NCI-H524 (cell line): ENCODE measurements at places on chromosomes 12 and 14.

DNA sequence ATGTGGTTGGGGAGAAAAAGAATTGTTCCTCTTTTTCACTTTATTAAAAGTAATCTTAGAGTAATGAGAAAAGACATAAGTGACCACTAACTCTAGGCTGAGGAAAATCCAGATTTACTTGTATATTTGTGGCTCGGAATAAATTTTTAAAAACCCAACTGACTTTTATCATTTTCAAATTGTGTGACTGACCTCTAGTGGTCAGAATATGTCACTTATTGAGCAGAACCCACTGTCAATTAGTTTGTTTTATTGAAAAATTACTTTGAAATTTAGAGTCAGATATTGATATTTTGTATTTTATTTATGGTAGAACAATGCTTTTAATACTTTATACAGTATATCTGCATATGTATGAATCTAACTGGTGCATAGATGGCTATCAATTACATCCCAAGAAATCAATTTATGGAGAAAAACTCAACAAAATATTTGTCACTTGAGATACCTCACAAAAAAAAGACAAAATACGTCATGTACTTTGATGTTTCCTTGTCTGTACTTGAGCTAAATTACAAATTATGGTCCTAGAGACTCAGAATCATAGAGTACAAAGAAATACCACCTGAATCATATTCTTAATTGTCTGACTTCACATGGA lies 229.4 kb downstream of the CNTN1 start:
- peak; percentile 25 for DNase-seq

DNA sequence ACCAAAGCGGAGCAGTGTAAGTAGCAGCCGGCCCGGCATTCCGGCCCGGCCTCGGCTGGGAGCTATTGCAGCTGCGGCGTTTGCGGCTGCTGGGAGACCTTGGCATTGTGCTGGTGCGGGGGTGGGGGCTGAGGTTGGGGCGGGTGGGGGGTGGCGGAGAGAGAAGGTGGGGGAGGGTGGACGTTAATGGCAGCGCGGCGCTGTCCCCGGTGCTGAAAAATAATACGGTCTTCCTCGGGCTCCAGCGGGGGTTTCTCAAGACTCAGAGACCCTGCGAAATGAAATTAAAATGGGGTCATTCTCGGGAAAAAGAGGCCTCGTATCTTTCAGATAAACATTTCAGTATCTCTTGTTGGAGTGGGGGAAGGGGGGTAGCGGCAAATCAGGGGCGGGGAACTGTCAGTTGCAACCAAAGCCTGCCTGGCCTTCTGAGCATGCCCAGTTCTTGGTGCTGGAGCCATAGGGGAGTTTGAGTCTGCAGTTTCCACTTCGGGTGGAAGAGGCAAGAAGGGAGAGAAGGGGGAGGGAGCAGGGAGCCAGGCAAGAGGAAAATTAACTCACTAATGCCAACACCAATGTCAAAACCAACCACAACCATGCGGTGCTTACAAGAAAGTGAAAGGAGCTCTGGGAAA lies 414 bp downstream of the UNC79 start:
- DNase-seq: peak; percentile 88

DNA sequence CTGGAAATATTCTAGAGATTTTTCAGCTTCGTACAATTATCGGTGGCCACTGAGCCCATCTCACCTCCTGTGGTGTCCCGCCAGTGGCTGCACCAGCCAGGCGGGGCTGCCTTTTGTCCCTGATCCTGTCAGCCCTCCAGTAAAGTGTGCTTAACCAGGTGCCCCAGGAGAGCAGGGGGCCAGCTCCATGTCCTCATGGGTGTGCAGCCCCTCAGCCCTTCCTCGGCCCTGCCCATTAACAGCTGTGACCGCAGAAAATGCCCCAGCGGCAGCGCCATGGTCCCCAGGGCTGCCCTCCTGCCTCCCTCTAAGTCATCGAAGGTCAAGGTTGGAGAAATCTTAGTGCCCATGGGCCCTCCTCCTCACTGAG lies 188.5 kb downstream of the ZFP36L1 start:
- no peak for DNase-seq

DNA sequence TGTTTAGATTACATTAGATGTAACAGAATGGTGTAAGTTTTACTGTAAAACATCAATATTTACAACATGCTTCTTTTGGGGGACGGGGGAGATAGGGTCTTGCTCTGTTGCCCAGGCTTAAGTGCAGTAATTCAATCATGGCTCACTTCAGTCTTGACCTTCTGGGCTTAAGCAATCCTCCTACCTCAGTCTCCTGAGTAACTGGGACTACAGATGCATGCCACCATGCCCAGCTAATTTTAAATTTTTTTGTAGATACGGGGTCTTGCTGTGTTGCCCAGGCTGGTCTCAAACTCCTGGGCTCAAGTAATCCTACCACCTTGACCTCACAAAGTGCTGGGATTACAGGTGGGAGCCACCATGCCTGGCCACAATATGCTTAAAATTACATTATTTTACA lies 23.8 kb downstream of the TUBA1A start:
- no peak for DNase-seq

DNA sequence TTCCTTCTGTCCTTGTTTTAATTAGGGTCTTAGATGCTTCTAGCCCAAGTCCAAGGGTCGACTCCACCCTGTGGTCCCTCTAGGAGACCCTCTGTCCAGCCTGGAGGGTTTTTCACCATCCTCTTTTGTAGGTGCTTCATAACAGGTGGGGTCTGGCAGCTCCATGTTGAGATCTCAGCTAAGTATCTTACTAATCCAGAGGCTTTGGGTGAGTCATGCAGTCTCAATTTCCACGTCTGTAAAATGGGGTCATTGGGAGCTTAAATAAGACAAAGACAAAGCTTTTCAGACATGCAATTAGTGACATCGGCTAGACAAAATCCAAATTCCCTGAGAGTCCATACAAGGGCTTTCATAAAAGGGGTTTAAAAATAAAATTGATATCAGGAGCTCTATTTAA lies 3.2 kb downstream of the HSPB8 start:
- DNase-seq: peak; percentile 10

DNA sequence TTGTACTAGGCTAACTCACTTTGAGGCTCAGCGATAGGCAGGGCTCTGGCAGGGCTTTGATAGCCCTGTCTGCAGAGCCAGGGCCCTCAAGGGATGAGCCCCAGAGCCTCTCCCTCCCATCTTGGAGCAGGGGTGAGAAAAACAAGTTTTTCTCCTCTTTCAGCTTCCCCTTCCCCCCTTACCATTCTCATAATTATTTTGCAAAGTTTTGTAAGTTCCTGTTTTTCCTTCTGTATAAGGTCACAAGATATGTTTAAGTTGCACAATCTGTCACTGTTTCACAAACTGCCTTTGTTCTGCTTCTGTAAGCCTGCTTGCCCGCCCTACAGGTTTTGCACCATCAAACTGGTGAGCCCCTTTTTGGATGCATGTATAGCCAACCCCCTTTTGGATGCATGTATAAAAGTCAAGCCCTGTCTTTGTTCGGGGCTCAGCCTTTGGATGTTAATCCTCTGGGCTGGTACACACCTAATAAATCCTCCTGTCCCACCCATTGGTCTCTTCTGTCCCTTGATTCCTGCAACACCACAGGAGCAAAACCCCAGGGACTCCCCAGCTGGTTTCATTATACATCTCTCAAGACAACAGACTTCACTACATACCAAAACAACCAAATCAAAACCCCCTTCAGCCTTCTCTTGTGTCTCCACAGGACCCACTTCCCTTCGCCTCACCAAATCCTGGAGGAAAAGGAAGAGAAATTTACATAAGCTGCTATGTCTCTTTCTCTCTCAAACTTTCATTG lies 52.5 kb upstream of the RESF1 start:
- no peak for DNase-seq

DNA sequence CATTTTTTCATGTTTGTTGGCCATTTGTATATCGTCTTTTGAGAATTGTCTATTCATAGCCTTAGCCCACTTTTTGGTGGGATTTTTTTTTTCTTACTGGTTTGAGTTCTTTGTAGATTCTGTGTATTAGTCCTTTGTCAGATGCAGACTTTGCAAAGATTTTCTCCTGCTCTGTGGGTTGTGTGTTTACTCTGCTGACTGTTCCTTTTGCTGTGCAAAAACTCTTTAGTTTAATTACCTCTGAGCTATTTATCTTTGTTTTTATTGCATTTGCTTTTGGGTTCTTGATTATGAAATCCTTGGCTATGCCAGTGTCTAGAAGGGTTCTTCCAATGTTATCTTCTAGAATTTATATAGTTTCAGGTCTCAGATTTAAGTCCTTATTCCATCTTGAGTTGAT lies 220.0 kb downstream of the FUT8 start:
- DNase-seq: no peak

- DNase-seq: no peak
These were observed 12.7 kb upstream of the EIF4B start for GRCh38 chr12:52993558-52993869.

DNA sequence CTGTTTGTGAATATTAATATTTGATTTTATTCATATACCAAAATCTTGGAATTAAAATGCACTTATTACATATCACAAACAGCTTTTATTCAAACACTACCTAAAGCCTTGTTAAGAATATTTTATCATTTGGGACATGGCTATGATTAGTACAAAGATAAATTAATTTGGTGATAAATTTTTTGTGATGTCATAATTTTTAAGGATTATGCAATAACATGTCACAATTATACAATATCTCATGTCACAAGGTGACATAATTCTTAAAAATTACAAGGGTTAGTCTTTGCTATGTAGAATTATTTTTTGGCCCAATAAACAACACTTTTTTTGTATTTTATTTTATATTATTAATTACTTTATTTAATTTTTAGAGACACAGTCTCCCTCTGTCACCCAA lies 113.7 kb downstream of the TMTC3 start:
- DNase-seq: no peak

DNA sequence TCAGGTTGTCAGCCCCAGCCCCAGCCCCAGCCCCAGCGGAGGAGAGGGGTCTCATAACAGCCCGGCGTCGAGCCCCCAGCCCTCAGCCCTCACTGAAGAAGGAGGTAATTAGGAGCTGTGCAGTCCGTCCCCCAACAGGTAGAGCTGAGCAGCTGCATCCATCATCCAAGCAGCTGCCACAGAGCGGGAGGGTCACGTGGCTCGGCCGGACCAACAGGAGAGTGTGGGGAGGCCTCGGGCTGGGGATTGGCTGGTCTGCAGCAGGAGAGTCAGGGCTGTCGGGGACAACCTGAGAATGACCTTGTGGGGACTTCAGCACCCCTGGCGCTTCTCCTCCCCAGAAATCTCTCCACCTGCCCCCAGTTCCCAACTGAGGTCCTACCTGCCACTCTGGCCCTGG lies 29.6 kb downstream of the SMUG1 start:
- peak; percentile 86 for DNase-seq

GRCh38 chr14:22653012-22653621 lies 9.0 kb upstream of the OR6J1 start:
- peak; percentile 76 for DNase-seq

GRCh38 chr14:68089146-68089731 lies 269.7 kb downstream of the RAD51B start:
- peak; percentile 52 for DNase-seq

- DNase-seq: no peak
These were observed 3.9 kb downstream of the CTDSP2 start for GRCh38 chr12:57842342-57843294.

- DNase-seq: no peak
These were observed 13.1 kb downstream of the MYBPC1 start for GRCh38 chr12:101607894-101608293.

DNA sequence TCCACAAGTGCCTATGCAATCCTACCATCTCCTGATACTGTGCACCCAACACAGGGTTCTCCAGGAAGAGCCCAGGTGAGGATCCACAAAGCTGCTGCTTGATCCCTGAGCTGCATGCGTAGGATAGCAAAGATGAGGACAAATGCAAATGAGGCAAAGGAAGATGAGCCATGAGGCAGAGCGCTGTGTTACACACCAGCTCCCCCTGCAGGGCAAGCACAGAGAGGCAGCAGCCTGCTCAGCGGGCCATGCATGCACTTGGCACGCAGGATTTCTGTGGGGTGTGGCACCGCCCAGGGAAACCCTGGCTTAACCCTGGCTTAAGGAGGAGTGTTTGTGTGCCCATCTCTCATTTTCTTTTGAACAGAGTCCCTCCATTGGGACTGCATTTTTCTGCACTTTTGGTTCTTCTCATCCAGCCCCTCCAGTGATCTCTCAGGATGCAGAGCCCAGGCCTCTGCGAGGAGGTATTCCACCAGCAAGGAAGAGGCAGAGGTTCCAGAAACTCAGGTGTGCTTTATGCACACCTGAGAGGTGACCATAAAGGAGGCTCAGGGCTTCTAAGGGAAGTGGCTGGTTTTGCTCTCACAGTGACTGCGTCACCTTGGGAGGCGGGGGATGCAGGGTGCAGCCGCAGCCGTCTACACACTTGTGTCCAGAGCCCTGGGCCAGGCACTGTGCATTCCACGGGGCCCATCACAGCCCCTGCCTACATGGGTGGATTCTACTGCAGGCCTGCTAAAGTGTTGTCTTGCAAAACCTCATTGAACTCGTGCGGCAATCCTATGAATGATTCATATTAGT lies 973.3 kb upstream of the TMEM132C start:
- no peak for DNase-seq

GRCh38 chr12:125533434-125534029 lies 468.3 kb downstream of the AACS start:
- no peak for DNase-seq

- DNase-seq: no peak
These were observed 83.3 kb upstream of the HIF1A start for GRCh38 chr14:61611880-61612630.
